ENCODE measurements at places on chromosomes 13 and 19. TPM values are rescaled to one million over a fixed set of nuclear protein-coding genes. Genes with fewer than 3 reads are reported as not detected.

TEX26 gene
- not detected for total RNA-seq

LGALS14 gene
- total RNA-seq, result not detected

WDR87 gene
- not detected for total RNA-seq

FAAP24 gene
- 4.2 TPM for total RNA-seq

ZNF600 gene
- total RNA-seq, result 5.0 TPM

CD22 gene
- total RNA-seq, result 0.23 TPM

ADAT3 gene
- 10.3 TPM for total RNA-seq

C13orf46 gene
- not detected for total RNA-seq

GEMIN7 gene
- total RNA-seq, result 58.2 TPM

IGFL2 gene
- not detected for total RNA-seq

ZNF541 gene
- not detected for total RNA-seq

VSTM2B gene
- total RNA-seq, result not detected

TEX101 gene
- not detected for total RNA-seq

ZNF729 gene
- total RNA-seq, result 0.14 TPM
